ENCODE measurements at places on chromosomes 7 and 10. TPM values are rescaled to one million over a fixed set of nuclear protein-coding genes. Genes with fewer than 3 reads are reported as not detected.

GRCh38 chr10:117472872-117473271 lies 69.7 kb upstream of the EMX2 start:
- no peaks in the 10 kb centered on the region for H3K36me3 ChIP-seq
- H3K4me1 ChIP-seq: no peaks in the 10 kb centered on the region
- no peak for DNase-seq
- H3K27ac ChIP-seq: no peak overlapping the region
- H3K4me3 ChIP-seq: no peak overlapping the region
- no peaks in the 10 kb centered on the region for H3K27me3 ChIP-seq

GRCh38 chr7:115734641-115735040 lies 295.9 kb downstream of the TFEC start:
- no peaks in the 10 kb centered on the region for H3K36me3 ChIP-seq
- H3K4me1 ChIP-seq: no peaks in the 10 kb centered on the region
- H3K4me3 ChIP-seq: no peak overlapping the region
- no peak overlapping the region for H3K27ac ChIP-seq

DNA sequence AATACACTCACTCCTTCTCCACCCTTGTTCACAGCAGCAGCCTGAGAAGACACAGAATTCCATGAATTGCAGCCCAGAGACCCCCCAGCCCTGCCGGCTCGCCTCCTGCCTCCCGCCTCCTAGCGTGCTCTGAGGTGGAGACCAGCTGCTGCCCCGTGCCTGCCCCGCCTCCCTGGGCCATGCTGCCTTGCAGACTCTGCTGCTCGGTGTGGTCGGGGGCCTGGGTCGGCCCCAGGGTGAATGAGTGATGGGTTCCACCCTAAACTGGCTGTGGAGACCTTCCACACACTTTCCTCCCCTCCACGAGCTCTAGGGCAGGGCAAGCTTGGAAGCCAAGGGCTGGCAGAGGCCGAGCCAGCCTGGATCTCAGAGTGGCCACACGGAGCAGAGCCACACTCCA lies 479.3 kb downstream of the DNAJB6 start:
- no peak for DNase-seq
- H3K4me3 ChIP-seq: no peak overlapping the region
- H3K27me3 ChIP-seq: no peaks in the 10 kb centered on the region
- H3K4me1 ChIP-seq: no peaks in the 10 kb centered on the region
- H3K27ac ChIP-seq: no peak overlapping the region

The CCDC172 gene
- total RNA-seq: not detected

The ADRA2A gene
- 1.5 TPM for total RNA-seq

Measured in astrocyte (in vitro differentiated cells and primary cell).